ENCODE measurements at places on chromosomes 5 and 9.

DNA sequence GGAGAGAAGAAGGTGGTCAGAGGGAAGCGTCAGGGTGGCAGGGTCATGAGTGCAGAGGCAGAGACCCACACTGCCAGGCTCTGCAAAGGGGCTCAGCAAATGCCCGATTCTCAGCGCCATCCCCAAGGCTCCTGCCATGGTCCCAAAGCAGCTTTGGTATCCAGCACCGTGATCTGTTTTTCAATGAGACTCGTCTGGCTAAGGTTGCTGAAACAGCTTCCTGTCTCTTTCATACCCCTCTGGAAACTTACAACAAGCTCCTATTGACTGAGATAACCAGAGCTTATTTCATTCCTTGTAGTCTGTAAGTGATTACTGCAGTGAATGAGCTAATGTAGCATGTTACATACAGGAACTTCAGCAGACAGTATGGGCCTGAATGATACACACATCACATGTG, 568.6 kb upstream of the DAP start:
- DNase-seq = no peak

- DNase-seq = no peak
Observed at GRCh38 chr9:125515983-125516940, 190.7 kb downstream of the MAPKAP1 start.

DNA sequence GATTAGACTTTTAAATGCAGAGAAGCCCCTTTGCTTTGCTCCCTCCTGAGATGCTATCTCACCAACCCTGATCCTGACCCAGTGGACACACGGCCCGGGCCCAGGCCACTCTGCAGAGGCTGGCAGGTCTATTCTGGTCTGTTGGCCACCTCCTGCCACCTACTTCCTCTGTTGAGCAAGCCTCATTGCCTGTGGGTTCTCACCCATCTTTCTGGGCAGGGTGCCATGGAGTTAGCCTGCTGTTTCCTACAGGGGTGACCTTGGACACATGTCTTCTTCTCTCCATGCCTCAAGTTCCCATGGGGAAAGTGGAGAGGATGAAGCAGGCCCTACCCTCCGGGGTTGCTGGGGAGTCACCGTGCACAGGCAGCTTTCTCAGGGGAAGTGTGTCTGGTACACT, 266.2 kb upstream of the IRX1 start:
- DNase-seq = no peak

GRCh38 chr5:131883984-131884383, 61.5 kb downstream of the MEIKIN start:
- DNase-seq = no peak

DNA sequence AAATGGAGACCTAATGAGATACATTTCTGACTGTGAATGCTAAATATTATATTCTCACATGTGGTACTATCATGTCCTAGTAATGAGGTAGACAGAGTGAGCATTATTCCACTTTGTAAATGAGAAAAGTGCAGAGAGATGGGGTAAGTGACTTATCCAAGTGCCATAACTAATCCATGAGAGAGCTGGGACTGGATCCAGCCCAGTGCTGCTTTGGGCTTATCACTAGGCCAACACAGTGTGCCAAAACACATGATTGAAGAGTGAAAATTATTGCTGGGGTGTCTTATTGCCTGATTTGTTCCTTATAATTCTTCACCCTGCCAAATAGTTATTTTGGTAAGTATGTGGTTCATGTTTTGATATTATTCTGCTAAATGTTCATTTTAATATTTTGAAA, 442.2 kb upstream of the GRAMD2B start:
- no peak for DNase-seq

- DNase-seq = peak; percentile 44
Observed at GRCh38 chr5:14191325-14191724, 48.2 kb downstream of the TRIO start.

DNA sequence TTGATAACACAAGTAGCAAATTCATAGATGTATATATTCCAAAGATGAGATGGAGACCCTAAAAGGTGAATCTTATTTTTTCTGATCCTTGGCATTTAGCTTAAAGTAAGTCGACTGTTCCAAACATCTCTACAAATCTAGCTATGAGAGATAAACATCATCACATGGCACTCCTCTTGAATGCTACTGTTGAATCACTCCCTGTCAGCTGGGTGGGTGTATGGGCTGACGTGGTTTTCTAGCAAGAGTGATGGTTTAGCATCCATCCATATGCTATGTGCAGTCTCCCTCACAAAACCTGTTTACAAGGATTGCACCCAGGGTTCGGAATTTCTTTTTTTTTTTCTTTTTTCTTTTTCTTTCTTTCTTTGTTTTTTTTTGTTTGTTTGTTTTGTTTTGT, 13.8 kb downstream of the ACO1 start:
- no peak for DNase-seq

DNA sequence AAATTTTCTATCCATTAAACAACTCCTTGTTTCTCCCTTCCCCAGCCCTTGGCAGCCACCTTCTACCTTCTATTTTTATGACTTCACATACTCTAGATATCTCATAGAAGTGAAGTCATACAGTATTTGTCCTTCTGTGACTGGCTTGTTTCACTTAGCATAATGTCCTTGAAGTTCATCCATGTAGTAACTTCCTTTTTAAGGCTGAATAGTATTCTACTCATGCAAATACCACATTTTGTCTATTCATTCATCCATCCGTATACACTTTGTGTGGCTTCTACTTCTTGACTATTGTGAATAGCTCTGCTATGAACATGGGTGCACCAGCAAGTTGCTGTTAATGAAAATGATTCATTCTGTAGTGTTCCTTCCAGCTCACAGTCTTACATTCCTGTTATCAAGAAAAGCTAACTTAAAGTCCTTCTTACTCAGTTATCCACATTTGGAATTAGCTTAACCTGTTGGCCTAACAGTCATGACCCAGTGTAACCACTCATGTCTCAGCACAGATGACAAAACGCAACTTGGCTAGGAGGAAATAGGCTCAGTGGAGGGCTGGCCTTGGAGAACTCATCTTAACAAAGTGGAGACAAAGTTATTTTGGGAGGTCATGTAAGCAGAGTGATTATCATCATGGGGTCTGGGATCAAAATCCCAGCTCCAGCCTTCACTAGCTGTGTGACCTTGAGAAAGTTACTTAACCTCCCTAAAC, 129.7 kb upstream of the MAP3K1 start:
- no peak for DNase-seq

GRCh38 chr5:176806137-176806536, 4.2 kb upstream of the UNC5A start:
- DNase-seq = no peak

DNA sequence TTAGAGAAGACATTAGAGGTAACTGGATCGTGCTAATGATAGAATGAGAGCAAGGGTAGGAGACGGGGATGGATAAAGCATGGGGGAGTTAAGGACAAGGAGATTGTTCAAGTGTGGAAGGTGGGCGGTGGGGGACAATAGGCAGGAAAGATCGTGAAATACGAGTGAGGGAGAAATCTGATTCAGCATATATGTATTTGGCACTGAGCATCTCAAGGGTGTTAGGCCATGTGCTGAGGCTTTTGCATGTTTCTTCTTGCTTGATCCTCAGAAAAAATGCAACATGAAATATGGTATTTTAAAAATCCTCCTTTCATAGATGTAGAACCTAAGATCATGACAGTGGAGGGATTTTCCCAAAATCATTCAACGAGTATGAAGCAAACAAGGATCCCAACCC, 240.5 kb downstream of the PAPPA start:
- no peak for DNase-seq

GRCh38 chr5:36874465-36874864, 2.1 kb upstream of the NIPBL start:
- DNase-seq = no peak

- no peak for DNase-seq
Observed at GRCh38 chr9:17017931-17018491, 116.8 kb upstream of the CNTLN start.

- DNase-seq = no peak
Observed at GRCh38 chr5:136232316-136232715, 39.4 kb upstream of the SMIM32 start.

GRCh38 chr5:145960848-145961600, 24.6 kb downstream of the SH3RF2 start:
- no peak for DNase-seq

- DNase-seq = no peak
Observed at GRCh38 chr5:143057580-143057999, 287.4 kb downstream of the ARHGAP26 start.

DNA sequence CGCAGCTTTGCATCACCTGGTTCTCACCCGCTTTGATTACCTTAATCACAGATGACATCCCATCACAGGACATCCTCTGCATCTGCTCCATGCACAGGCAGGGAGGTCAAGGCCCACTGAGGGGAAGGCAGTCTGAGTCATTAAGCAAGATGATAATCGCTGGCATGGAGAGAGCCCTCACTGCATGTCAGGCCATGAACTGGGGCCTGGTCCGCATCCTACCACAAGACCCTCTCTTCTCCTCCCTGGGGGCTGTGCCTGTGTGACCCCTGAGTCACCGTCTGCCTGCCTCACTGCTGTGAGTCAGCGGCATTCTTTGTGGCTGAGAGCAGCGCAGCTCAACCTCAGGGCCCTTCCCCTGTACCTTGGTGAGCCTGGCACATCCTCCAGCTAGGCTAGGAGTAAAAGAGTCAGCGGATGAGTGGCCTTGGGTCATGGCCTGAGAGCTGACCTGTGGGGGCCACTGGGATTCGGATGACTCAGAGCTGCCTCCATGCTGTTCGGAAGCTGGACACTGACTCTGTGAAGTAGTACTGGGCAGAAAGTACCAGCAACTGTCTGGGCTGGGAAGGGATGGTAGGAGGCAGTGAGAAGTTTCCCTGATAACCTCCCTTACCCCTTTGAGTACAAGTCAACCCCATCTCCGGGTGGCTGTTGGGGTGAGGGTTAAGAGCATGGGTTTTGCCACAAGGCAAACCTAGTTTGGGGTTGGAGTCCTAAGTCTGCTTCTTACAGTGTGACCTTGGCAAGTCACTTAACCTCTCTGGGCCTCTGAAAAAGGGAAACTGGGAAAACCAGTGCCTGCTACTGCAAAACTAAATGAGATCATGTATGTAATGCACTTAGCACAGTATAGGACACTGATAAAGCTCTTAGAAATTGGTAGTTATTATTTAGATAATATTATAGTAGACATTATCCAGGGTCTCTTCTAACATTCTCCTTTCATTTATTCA, 14.6 kb upstream of the ARSI start:
- peak; percentile 100 for DNase-seq

DNA sequence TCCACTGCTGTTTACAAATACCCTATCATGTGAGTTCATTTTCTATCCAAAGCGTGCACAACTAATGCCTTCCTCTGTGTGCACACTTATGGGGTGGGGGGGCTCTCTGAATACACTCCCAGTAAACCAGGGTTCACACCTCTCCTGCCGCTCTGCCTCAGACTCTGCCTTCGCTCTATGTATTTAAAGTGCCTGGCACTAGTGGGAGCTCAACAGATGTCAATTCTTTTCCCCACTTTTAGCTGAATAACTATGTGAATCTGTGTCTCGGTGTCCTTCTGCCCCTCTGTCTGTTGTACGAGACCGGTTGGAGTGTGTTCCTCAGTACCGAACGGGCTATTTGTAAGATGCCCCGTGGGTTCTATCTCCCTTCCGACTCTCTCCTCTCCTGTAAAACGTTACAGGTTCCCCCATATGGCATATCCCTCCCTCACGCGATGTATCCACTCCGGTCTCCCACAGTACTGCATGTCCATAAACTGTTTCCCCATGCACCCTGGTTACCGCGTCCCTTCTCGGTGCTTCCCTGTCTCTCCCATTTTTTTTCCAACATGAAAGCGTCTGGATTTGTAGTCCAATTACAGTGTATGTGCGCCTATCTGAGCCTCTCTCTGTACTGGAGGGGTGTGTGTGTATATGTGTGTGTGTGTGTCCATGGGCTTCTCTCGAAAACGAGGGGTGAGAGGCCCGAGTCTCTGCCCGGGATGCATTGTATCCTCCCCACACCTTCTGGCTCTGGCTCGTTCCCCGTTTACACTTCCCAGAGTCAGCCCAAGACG, 1.6 kb downstream of the ELL2 start:
- DNase-seq = no peak

DNA sequence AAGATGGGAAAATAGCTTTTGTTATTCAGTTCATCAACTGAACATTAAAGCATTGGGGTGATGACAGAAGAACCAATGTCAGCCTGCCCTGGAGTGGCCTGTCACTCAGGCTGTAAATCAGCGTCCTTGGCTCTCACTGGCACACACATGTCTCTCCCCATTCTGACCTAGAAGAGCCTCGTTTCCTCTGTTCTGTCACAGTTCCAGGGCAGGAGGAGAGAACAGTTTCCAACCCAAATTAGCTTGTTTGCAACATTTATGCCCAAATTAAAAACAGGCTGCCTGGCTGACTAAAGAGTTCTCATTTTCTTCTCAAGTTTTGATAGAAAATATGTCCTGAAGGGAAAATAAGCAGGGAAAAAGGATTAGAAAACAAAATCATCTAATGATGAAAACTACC, 520.1 kb downstream of the CHSY3 start:
- no peak for DNase-seq

DNA sequence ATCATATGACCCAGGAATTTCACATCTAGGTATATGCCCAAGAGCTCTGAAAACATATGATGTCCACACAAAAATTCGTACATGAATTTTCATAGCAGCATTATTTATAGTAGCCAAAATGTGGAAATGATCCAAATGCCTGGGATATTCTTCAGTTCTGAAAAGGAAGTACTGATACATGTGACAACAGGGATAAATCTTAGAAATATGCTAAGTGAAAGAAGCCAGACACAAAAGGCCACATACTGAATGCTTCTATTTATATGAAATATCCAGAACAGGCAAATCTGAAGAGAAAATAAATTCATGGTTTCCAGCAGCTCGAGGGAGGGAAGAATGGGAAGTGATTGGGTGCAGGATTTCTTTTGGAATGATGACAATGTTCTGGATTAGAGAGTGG, 16.8 kb upstream of the ZBTB43 start:
- DNase-seq = no peak

GRCh38 chr5:78974011-78974410, 11.1 kb downstream of the ARSB start:
- no peak for DNase-seq

All from RCC 7860 (cell line).